Naive thymus-derived CD4-positive, alpha-beta T cell (primary cell): ENCODE measurements at places on chromosomes 5 and 9. TPM values are rescaled to one million over a fixed set of nuclear protein-coding genes. Genes with fewer than 3 reads are reported as not detected.

The FCN1 gene
- 7.7 TPM for total RNA-seq

The PCDHB13 gene
- not detected for total RNA-seq

The CA9 gene
- not detected for total RNA-seq

The NME5 gene
- total RNA-seq: not detected

The MCC gene
- total RNA-seq: 3.0 TPM in 2 replicates

DNA sequence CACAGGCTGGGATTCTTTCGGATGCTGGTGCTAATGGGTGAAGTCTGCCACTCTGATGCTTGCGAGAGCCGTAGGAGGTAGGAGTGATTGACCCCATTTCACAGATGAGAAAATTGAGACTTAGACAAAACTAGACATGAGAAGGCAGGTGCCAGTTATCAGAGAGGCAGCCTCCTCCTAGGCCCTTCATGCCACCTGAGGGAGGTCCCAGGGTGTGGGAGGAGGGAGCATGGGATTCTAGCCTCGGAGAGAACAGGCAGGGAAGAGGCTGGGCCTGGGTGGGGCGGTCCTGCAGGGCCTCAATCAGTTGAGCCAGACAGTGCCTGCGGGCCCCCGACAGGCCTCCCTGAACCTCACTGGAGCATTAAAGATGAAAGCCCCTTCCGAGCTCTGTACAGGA is 112.4 kb downstream of the COL23A1 start:
- DNase-seq: no peak

DNA sequence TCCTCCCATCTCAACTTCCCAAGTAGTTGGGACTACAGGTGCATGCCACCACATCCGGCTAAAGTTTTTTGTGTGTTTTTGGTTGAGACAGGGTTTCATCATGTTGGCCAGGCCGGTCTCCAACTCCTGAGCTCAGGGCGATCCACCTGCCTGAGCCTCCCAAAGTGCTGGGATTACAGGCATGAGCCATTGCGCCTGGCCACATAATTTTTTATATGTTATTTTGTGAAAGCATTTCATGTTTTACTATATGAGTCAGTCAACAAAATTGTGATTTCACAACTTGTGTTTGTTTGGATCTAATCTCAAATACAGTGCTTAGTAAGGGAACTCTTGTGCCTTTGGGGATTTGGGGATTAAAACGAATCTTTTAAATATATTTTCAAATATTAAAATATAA is 20.0 kb upstream of the FAM120AOS start:
- no peak for DNase-seq

GRCh38 chr5:118303296-118303695 is 685.1 kb downstream of the DTWD2 start:
- no peak for DNase-seq

GRCh38 chr5:141869040-141869439 is 9.2 kb downstream of the PCDH1 start:
- DNase-seq: no peak

DNA sequence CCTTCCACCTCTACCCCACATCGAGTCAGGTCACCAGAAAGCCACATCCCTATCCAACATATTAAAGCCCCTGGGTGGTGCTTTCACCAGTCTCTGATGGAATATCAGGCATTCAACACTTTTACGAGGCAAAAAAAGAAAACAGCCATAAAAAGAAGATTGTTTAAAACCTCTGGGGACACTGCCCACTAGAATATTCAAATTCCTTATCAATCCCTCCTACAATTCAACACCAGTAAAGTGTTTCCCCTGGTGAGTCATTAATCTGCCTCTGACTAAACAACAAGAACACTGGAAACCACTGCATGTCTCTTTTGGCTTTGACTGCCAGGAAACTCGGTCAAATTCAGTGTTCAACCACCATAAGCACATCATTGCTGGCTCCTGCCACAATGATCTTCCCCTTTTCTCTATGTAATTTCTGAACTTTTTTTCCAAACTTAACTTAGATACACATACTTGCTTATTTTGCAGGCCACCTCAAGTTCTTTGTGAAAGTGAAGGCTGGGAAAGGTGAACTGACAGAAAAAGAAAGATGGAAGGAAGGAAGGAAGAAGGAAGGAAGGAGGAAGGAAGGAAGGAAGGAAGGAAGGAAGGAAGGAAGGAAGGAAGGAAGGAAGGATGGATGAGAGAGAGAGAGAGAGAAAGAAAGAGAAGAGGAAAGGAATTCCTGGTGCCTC is 105.3 kb downstream of the PAX5 start:
- DNase-seq: no peak

DNA sequence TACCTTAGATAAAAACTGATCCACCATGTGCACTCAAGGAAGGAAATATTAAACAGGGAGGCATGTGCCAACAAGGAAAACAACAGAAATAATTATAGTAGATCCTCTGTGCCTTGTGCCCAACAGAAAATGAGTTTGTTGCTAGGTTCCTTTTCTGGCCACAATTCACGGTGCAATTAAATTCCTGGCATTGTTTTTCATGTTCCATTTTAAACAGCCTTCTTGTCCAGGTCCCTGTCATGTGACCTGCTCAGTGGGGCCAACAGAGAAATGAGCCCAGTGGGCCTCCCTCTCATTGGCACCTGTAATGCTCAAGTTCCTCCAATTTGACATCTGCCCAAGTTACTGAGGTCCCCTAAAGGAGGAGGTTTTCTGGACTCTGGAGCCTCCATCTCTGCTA is 56.5 kb downstream of the SPOCK1 start:
- DNase-seq: no peak

DNA sequence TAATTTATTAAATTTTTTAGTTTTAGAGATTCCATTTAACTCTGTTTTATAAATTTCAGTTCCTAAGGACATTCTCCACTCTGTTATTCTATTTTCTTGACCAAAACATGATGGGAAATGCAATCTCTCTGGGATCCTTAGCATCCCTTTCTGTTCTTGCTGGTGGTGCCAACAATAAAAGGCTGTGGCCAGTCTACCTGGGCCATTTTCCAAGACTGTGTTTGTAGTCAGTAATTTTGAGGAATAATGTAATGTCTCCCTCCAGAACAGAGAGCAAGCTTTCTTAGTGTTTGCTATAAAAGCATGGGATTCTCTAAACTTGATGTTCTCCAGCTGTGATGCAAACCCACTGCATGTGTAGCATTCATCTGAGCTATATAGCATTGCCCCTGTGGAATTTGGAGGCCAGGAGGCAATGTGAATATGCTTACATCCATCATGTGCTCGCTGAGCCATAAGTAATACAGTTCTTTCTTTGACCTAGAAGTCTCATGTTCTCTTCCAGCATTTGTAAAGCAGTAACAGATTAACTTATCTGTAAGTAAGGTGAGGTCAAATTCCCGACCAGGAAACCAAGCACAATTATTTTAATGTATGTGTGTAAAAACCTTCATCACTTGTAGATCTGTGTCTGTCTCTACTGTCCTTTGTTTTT is 211.5 kb upstream of the TAS2R1 start:
- no peak for DNase-seq
